Brain pericyte (primary cell): ENCODE measurements at places on chromosomes 6 and 20.

DNA sequence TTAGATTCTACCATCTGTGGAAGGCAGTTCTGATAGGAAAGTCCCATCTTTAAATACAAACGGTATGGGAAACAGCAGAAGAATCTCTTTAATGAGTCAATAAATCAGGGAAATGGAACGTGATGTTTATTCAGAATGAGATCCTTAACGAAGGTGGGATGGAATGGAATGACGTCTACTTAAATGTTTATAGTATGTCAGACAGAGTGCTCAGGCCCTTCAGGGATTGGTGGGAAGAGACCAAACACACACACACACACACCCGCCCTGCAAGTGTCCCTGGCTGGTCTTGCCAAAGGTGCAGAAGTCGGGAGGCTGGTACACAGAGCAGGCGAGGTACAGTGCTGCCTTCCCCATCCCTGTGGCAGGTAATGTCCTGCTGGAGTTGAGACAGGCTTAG, 164.0 kb downstream of the FARS2 start:
- no peak for DNase-seq

- DNase-seq: no peak
These were observed at the start of gene OXT for GRCh38 chr20:3071610-3072529. OXT (plus strand) TSS chr20:3071620; CDS start chr20:3071656, 36 bp downstream.

- DNase-seq: no peak
These were observed 510.5 kb downstream of the PHF3 start for GRCh38 chr6:64146094-64146493.

DNA sequence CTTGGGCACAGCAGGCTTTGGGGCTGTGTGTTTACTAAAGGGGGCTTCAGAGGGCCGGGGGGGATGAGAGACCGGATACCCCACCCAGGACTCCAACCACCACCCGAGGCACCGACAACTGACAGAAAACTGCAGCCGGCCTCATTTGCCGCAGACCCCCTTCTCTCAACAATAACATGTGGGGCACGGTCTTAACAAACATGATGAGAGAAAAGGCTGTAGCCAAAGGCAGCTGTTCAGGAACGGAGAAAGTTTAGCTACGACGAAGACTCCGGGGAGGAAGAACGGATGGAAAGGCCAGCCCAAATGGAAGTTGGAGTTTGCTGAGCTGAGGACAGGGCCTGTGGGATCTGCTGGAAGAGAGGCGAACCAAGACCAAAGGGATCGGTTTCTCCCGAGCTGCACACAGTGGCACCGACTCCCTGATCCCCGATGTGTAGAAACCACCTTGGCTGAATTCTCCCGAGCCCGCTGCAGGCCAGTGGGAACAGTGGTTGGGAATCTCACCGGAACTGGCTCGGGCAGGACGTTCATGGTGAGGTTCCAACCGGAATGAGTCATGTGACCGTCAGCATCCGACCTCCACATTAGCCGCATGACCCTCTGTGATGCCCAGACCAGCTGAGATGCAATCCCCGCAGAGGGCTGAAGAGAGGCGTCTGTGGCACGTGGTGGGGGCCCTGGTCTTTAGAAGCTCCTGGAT, 359.3 kb downstream of the TAF4 start:
- no peak for DNase-seq

DNA sequence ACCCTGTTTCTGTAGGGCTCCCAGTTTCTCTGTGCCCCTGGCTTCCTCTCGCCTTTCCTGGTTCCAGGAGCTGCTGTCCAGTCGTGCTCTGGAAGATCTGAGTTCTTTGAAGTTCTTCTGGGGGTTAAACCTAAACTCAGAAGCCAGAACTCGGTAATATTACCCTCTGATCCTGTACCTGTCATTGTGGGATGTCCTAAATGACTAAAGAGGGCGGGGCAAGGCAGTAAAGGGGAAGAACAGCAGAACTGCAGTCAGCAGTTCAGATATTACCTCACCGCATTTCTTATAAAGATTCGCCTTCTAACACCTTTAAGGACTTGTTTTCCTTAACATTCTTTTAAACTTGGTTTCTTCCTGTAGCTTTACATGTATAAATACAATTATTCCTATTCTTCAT, 63.9 kb downstream of the FAM120B start:
- no peak for DNase-seq

DNA sequence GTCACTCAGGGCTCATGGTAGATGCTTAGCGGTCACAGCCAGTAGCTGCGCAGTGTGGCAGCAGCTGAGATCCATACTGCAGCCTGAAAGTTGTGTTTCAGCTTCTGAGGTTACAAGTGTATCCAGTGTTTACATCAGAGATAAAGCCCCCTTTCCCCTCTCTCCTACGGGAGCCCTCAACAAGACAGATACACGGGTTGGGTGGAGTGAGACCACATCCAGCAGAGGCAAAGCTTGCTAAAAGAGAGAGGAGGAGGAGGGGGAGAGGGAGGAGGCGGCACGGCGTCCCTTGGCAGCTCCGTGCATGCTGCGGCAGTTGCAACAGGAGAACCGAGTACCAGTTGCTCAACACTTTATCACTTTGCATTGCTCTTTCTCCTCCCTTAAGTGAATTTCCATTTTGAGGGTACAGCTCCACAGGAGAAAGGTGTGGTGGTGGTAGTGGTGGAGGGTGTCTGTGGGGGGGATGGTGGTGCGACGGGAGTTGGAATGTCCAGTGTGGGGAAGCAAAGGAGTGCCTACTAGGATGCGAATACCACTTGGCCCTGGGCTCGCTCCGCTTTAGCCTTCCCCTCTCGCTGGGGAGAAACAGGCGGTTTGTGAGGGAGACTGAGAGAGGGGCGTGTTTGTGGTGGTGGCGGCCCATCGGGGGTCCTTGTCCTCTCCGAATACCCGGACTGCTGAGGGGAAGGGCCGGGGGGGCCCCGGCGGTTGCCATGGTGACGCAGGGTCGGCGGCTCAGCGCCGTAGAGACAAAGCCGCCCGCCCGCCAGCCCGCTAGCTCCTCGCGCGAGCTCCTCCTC, 405 bp upstream of the RNF182 start:
- no peak for DNase-seq

GRCh38 chr6:114592506-114592905, 249.7 kb upstream of the HS3ST5 start:
- DNase-seq: no peak

DNA sequence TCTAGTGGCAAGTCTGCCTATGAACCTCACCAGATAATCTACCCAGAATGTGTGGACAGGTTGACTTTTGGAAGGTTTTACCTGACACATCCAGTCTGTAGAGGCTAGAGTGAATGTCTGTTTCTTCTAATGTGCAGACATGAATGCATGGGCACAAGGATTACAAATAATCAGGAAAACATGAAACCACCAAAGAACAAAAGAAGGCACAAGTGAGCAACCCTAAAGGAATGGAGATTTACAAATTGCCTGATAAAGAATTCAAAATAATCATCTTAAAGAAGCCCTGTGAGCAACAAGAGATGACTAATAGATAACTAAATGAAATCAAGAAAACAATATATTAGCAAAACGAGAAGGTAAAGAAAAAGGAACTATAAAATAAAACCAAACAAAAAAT, 876.1 kb upstream of the ADGRB3 start:
- no peak for DNase-seq

DNA sequence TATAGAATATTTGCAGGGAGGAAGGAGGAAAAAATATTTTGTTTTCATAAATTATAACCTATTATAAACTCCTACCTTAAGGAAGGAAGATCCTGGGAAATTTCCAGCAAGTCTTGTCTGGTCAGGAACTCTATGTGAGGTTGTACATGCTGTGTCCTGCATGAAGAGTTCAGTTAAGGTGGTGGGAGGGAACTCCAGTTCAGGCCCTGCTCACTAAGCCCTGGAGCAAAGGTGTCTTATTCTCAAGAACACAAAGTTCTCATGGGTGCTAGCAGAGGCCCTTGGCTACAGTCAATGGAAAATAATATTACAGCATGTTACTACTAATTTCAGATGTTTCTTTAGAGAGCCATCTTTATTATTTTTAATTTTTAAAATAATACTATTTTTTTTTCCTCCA, 3.8 kb upstream of the OGFRL1 start:
- DNase-seq: no peak

DNA sequence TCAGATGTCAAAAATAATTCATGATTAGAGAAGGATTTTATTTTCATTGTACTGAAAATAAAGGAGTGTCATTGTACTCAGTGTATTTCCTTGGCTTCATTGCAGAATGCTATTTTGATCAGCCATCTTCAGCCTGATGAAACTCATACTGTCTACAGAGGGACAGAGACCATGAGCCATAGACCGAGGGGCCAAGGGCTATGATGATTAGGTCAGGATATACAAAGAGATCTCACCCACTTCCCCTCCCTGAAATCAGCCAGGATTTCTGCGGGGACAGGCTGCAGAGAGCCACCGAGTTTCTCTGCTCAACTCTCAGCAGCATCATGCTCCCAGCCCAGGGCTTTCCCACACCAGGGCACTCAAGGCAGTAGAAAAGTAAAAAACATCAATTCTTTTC, 47.0 kb downstream of the ALDH8A1 start:
- no peak for DNase-seq

DNA sequence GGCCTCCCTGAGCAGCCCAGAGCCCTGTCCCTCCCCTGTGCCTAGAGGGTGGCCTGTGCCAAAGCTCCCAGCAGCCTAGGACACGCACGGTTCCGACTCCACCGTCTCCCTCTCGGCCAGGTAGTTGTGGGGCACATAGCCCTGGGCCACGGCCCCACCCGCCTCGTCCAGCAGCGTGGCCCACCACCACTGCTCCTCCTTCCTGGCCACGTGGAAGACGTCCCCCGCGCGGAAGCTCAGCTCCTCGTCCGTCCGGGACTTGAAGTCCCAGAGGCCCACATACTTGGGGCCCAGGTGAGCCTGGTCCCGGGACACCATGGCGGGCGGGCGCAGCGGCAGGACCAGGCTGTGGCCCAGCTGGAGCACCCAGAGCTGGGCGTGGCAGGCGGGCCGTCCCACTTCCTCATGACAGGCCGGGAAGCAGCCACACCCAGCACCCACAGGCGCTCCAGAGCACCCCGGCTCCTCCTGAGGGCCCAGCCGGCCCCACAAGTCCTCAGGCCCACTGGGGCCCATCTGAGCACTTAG, at the start of gene PTK6:
TSS of gene PTK6 (minus strand) at position 380 of the 528 bp plus-strand sequence. CDS start at position 318, 62 bp downstream.
- DNase-seq: no peak

DNA sequence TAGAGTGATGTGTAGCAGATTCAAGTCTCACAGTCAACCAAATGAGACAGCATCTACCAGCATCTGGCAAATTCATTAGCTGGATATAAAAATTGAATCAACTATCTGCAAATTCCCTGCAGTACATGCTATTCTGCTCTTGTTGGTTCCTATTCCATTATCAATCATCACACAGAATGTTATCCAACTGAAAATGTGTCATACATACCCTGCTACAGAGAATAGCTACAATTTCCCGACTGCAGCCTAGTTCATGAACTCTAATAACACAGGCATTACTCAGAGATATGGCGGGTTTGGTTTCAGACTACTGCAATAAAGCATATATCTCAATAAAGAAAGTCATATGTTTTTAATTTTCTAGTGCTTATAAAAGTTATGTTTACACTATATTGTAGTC, 78.4 kb downstream of the AHI1 start:
- DNase-seq: no peak

GRCh38 chr20:21235484-21236445, 67.4 kb upstream of the XRN2 start:
- DNase-seq: peak; percentile 13

- DNase-seq: no peak
These were observed 910.7 kb downstream of the TFAP2A start for GRCh38 chr6:9504191-9504590.

DNA sequence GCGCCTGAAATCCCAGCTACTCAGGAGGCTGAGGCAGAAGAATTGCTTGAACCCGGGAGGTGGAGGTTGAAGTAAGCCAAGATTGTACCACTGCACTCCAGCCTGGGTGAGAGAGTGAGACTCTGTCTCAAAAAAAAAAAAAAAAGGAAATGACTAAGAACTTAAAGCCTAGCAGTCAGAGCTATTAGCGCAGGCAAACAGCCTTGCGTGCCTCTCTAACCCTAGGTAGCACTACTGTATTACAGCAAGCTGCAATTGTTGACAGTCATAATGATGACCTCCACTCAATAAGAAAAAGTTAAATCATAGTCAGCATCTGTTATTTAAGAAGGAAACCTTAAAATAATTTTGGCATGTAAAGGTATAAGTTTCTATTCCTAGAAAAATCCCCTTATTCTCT, 14.4 kb downstream of the GSS start:
- no peak for DNase-seq

- no peak for DNase-seq
These were observed 199.1 kb downstream of the ERMARD start for GRCh38 chr6:169950558-169950957.

- no peak for DNase-seq
These were observed 595.0 kb downstream of the PTPRT start for GRCh38 chr20:42594659-42595058.

DNA sequence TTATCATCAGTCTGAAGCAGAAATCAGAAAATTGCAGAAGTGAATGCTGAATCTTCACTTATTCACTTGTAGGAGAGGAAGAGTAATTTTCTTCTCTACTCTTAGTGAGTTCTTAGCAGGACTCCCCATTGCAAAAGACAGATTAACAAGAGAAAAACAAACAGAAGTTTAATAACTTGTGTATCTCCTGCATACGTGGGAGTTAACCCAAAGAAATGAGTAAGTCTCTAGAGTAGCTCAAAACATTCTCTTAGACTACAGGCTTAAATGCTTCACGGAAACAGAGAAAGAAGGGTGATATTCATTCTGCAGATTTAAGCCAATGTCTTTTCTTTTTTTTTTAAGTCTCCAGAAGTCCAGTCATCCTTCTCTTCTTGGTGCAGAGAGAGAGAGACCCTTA, 97.9 kb upstream of the TMEM181 start:
- DNase-seq: no peak

- no peak for DNase-seq
These were observed 159.8 kb downstream of the PLCB1 start for GRCh38 chr20:8291873-8292272.

DNA sequence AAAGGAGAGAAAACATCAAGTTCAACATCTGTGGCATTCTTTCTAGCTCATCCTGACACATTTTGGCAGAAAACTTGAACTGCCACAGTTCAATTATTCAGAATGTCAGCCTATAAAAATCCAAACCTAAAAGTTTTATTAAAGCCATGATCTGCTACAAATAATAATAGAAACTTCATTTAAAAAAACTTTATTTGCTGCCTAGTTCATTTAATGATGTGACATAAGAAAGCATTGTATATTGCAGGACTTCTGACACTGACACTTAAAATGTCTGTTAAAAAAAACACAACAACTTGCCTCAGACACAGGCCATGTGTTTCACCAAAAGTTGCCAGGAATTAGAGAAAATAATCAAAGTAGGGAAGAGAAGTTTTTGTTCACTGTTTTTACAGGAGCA, 88.3 kb upstream of the HTR1E start:
- no peak for DNase-seq
